ENCODE measurements at places on chromosomes 12 and 14.

- no peak for DNase-seq
Measured at GRCh38 chr12:823028-823698, 70.8 kb downstream of the WNK1 start.

DNA sequence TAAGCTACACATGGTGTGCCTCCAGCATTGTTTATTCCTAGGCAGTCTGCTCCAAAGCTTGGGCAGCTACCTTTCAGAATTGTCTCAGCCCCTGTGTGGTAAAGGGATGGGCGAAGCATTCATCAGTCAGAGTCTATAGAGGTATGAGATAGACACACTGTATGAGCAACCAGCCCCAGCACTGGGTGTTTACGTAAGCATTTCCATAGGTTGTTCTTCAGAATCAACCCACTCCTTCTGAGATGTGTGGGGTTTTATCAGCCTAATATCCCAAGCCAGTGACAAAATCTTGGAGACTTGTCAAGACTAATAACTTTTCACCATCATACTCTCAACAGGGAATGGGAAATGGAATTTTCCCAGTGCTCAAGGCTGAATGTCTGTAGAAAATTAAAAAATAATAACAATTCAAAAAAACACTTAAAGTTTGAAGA is 98.2 kb downstream of the BTG1 start:
- no peak for DNase-seq

GRCh38 chr12:56261503-56262232 is 3.5 kb upstream of the ANKRD52 start:
- peak; percentile 84 for DNase-seq

DNA sequence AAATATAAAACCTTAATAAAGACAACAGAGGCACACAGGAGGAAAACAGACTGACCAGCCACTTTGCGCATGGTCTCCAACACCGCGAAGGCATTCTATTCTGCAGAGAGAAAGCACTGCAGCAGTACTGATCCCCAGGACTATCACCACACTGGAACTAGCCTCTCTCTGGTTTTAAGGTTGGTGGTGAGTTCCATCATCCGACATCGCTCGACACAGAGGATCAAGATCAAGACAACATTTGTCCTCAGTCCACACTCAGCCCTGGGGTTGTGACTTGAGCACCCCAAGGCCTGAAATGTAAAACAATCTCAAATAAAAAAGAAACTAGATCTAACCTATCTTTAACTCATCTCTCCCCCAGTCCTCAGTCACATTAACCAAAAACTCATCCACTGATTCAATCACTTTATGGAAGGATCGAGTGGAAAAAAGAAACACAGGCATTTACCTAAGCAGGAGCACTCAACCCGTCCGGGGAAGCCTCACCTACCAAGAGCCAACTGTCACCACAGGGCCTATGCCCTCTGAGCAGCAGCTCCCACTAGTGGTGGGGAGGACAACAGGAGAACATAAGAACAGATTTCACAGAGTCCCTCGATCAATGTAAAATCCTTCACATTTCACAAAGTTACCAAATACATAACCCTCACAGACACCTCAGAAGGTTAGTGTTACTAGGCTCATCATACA is 17.7 kb downstream of the STXBP6 start:
- no peak for DNase-seq

DNA sequence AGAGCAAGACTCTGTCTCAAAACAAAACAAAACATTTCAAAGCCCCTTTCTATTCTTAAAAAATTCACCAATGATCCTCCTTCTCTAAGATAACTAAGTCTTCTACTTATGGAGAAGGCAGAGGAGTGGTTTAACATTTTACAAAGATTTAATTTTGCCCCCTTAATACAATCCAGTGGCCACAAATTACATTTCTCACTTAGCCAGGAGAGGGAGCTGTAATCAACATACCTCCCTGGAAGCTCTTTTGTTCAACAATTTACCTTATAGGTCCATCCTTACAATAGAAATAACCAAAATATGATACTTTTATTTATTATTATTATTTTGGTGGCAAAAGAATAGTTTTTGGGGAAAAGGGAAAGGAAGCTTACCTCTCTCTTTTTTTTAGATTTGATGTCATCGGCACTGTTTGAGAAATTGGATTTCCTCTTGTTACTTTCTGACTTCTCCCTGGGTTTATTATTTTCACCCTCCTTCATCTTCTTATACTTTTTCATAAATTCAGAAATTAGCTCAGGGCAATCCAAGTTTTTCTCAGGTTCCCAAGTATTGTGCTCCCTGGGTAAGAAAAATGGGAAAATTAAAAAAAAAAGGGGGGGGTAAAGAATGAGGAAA is 28.1 kb downstream of the CBX5 start:
- DNase-seq: peak; percentile 39

DNA sequence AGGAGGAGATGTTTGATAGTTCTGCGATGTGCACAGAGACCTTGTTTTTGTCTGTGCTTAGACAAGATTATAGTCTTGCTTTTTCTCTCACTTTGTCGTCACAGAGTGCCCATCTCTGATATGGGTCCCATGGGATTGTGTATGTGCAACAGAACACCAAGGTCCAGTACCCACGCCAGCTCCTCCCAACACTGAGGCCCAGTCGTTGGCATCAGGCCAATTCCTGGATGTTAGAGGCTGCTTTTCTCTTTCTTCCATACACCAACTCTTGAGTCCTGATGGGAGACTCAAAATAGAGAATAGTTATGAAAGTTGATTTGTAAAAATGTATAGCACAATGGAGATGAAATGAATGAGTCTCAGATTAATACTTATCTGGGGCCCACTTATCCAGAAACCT is 22.7 kb upstream of the PRMT8 start:
- DNase-seq: no peak

DNA sequence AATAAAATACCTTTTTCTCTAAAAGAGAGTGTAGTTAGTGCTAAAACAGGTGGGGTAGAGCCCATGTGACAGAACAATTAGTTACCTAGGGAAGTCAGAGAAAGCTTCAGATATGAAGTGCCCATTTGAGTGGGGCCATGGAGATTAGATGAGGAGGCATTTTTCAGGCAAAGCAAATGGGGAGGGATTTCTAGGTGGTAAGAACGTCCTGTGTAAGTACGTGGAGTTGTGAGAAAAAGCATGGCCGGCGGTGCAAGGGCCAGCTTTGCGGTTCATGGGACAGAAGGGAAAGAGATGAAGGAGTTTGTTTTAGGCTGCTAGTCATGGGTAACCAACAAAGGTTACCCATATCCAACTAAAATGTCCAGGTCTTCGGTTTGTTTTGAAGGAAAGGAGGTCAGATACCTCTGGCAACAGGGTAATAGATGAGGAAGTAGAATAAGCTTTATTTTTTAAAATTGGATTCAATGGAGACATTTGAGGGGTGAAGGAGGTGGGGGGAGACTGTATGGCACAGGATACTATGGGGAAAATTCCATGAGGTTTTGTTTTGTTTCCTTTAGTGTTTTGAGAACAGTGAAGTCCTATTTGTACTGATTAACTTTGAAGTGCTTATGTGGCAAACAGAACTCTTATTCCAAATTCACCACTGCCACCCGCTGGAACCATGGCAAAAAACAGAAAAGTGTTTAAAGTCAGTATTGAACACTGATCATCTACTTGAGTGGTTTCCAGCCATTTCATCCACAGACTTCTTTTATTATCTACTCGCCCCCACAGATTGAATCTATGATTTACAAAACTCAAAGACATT is 10.0 kb upstream of the SNRPF start:
- DNase-seq: peak; percentile 38

GRCh38 chr12:47236109-47236714 is 156.5 kb upstream of the AMIGO2 start:
- DNase-seq: peak; percentile 77

GRCh38 chr12:119372540-119372939 is 38.0 kb downstream of the CCDC60 start:
- no peak for DNase-seq

DNA sequence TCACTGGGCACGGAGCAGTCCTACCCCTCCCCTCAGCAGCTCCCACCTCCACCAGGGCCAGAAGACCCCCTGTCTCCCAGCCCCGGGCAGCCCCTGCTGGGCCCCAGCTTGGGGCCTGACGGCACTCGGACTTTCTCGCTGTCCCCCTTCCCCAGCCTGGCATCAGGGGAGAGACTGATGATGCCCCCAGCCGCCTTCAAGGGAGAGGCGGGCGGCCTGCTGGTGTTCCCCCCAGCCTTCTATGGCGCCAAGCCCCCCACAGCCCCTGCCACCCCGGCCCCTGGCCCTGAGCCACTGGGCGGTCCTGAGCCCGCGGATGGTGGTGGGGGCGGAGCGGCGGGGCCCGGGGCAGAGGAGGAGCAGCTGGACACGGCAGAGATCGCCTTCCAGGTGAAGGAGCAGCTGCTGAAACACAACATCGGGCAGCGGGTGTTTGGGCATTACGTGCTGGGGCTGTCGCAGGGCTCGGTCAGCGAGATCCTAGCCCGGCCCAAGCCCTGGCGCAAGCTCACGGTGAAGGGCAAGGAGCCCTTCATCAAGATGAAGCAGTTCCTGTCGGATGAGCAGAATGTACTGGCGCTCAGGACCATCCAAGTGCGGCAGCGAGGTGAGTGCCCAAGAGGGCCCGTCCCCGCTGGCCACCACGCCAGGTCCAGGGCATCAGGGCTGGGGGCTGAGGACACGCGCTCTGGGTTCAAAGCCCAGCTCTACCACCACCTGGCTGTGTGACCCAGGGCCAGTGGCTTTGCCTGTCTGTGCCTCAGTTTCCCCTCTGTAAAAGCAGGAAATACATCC is 58.6 kb downstream of the PHETA1 start:
- no peak for DNase-seq

DNA sequence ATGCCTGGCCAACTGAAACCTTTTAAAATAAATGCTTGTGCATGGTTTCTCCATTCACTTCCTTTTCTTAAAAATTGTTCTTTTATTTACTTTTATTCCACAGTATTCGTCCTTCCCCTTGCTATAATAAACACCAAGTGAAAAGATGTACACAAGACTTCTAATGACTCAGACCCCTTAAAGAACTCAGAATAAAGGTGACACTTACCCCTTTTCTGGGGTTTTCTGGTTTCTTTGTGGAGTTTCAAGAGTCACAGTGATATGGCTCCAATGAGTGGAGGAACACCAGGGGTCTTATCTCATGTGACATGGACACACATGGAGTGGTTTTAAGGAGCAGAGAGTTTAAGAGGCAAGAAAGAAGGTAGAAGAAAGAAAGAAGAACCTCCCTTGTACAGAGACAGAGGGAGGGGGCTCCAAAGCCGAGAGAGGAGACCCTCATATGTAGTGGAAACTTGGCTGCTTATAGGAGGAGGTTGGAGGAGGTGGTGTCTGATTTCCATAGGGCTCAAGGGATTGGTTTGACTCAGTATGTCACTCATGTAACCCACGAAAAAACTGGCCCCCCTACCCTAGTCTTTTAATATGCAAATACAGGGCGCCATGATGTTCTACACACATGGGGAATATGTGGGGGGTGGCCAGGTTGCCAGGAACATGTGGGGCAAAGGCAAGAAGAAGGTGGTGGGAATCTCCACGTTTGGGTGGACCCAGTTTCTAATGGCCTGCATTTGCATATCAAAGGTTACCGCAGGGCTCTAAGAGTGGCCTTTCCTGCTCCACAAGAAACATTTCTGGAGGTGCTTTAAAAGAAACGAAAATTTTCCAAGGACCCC is 22.1 kb upstream of the CD69 start:
- no peak for DNase-seq

- no peak for DNase-seq
Measured at GRCh38 chr12:118315821-118316220, 56.9 kb downstream of the TAOK3 start.

- no peak for DNase-seq
Measured at GRCh38 chr12:88805286-88805685, 225.0 kb upstream of the KITLG start.

GRCh38 chr12:47602949-47603558 is 102.8 kb downstream of the RPAP3 start:
- no peak for DNase-seq

GRCh38 chr12:71440345-71440762 is 756 bp downstream of the LGR5 start:
- DNase-seq: no peak

DNA sequence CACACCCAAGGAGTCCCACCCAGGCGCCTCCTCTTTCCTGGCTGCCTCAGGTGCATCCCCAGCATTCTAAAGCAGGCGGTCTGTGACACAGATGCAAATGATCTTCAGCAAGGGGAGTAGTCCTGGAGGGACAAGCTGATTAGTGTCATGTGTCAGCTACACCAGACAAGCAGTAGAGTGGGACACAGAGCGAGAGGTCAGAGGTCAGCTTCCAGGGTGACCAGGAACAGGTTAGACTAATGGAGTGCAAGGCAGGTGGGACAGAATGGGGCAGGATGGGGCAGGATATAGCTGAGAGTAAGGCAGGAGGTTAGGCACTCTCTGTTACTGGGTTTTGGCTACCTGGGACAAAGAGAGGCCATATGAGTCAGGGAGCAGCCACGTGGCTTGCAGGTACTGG is 534.0 kb downstream of the FUT8 start:
- DNase-seq: no peak

Measured in HFFc6 (cell line).